Prostate gland (tissue), 2 donors: ENCODE measurements at places on chromosomes 13 and 19.

- no peak overlapping the region for H3K4me3 ChIP-seq
- H3K27ac ChIP-seq, result no peak overlapping the region
- no peaks in the 10 kb centered on the region for H3K36me3 ChIP-seq
- H3K27me3 ChIP-seq, result peaks cover 40% of the 10 kb centered on the region
- no peak for DNase-seq
- no peaks in the 10 kb centered on the region for H3K4me1 ChIP-seq
These were observed 34.5 kb downstream of the SOX1 start for GRCh38 chr13:112101360-112101930.

DNA sequence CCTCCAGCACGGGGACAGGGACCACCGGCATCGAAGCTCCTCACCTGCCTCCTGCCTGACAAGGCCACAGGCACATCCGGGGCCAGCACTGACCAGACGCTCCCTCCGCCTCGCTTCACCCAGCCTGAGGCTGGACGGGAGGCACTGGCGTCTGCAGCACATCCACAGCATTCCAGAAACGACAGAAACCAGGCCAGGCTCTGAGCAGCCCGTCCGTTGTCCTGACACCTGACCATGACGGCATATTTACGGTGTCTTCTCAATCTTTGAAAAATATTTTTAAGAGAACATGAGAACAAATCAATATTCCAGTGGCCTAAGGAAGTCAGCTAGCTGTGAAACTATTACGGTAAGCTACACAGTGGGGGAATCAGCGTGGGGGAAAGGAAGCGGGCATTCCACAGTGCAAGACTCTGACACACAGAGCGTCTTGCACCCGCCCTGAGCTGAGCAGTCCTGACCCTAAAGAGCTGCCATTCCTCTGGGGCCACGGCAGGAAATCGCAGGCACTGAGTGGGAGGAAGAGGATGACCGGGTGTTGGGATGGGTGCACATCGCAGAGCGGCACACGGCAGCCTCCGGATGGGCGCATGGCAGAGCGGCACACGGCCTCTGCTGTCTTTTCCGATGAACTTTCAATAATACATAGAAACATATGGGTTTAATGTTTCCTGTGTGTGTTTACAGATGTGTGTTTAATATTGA is 26.8 kb downstream of the RASA3 start:
- H3K4me1 ChIP-seq, result no peaks in the 10 kb centered on the region
- H3K27ac ChIP-seq, result no peak overlapping the region
- no peak for DNase-seq
- H3K27me3 ChIP-seq, result no peaks in the 10 kb centered on the region
- no peak overlapping the region for H3K4me3 ChIP-seq

- H3K27me3 ChIP-seq, result no peaks in the 10 kb centered on the region
- no peak overlapping the region for H3K4me3 ChIP-seq
- DNase-seq, result no peak
- no peak overlapping the region for H3K27ac ChIP-seq
- no peaks in the 10 kb centered on the region for H3K4me1 ChIP-seq
These were observed 10.5 kb downstream of the SIRT2 start for GRCh38 chr19:38888876-38889275.

- no peaks in the 10 kb centered on the region for H3K4me1 ChIP-seq
- no peak overlapping the region for H3K4me3 ChIP-seq
- DNase-seq, result no peak
- no peak overlapping the region for H3K27ac ChIP-seq
These were observed 843.0 kb upstream of the ATXN8OS start for GRCh38 chr13:69264362-69265334.

- no peaks in the 10 kb centered on the region for H3K27me3 ChIP-seq
- H3K4me3 ChIP-seq, result no peak overlapping the region
- H3K4me1 ChIP-seq, result no peaks in the 10 kb centered on the region
- H3K27ac ChIP-seq, result no peak overlapping the region
- H3K36me3 ChIP-seq, result no peaks in the 10 kb centered on the region
- no peak for DNase-seq
These were observed 49.5 kb upstream of the PCDH17 start for GRCh38 chr13:57582032-57582431.

DNA sequence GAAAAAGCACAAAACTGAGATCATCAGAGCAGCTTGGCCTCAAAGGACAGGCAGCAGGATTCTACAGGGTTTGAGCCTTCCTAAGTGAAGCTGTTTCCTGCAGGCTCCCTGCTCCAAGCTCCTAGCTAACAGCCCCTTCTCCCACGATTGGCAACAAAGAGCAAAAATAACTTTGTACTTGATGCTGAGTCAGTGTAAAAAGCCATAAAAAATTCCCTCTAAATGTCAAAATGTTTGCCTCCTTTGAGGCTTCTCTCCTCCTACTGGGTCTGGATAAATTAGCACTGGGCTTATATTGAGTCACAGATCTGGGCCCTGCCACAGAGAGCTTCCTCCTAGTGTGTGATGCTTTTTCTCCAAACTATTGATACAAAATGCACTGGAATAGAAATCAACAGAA is 153.3 kb downstream of the TNFRSF19 start:
- no peak for DNase-seq
- no peaks in the 10 kb centered on the region for H3K36me3 ChIP-seq
- no peak overlapping the region for H3K4me3 ChIP-seq

GRCh38 chr19:50312967-50313811 is 16.0 kb downstream of the KCNC3 start:
- no peaks in the 10 kb centered on the region for H3K4me1 ChIP-seq
- no peaks in the 10 kb centered on the region for H3K36me3 ChIP-seq
- H3K27ac ChIP-seq, result no peak overlapping the region
- peaks cover 3% of the 10 kb centered on the region for H3K27me3 ChIP-seq
- no peak for DNase-seq

GRCh38 chr13:114102131-114102520 is 30.3 kb downstream of the RASA3 start:
- no peaks in the 10 kb centered on the region for H3K4me1 ChIP-seq
- H3K27ac ChIP-seq, result no peak overlapping the region

DNA sequence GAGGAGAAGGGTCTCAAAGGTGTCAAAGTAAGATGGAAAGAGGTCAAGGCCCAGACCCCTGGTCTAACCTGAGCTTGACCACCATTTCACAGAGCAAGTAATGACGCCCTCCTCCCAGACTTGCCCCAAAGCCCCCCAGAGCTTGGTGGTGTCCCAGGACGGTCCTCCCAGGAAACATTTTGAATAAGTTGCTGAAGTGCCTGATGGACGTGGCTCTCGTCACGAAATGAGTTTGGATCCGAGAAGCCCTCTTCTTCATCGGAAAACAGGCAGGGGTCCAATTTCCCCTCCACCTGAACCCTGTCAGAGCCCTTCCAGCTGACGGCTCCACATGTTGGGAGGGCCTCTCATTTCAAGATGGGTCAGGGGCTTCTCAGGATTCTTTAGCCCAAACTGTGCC is 54.5 kb upstream of the TPM4 start:
- no peaks in the 10 kb centered on the region for H3K4me1 ChIP-seq
- H3K27me3 ChIP-seq, result no peaks in the 10 kb centered on the region
- H3K27ac ChIP-seq, result no peak overlapping the region
- no peak overlapping the region for H3K4me3 ChIP-seq
- DNase-seq, result no peak

- no peak for DNase-seq
- H3K4me1 ChIP-seq, result no peaks in the 10 kb centered on the region
- H3K27ac ChIP-seq, result no peak overlapping the region
- no peaks in the 10 kb centered on the region for H3K36me3 ChIP-seq
- no peaks in the 10 kb centered on the region for H3K27me3 ChIP-seq
These were observed 7.3 kb upstream of the HS6ST3 start for GRCh38 chr13:96082640-96083039.

GRCh38 chr13:39897636-39898035 is 242.2 kb downstream of the COG6 start:
- H3K4me3 ChIP-seq, result no peak overlapping the region
- no peak for DNase-seq
- H3K4me1 ChIP-seq, result no peaks in the 10 kb centered on the region
- H3K27me3 ChIP-seq, result no peaks in the 10 kb centered on the region
- H3K36me3 ChIP-seq, result no peaks in the 10 kb centered on the region
- H3K27ac ChIP-seq, result no peak overlapping the region

DNA sequence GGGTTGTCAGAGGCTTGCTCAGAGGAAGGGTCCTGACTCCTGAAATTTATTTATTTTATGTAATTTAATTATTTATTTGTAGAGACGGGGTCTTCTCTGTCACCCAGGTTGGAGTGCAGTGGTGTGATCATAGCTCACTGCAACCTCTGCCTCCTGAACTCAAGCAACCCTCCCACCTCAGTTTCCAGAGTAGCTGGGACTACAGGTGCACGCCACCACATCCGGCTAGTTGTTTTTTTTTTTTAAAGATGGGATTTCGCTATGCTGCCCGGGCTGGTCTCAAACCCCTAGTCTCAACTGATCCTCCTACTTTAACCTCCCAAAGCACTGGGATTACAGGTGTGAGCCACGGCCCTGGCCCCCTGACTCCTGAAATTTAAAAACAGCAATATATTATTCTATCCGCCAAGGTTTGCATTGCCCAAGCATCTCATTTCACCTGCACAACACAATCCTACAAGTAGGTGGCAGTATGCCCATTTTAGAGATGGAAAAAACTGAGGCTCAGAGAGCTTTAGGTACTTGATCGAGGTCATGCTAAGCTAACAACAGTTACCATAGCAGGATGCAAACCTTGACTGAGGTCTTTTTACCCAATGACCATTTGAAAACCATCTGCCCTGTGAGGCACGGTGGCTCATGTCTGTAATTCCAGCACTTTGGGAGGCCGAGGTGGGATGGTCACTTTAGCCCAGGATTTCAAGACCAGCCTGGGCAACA is 18.1 kb downstream of the ARHGEF18 start:
- no peak overlapping the region for H3K27ac ChIP-seq
- no peaks in the 10 kb centered on the region for H3K27me3 ChIP-seq
- no peak for DNase-seq
- H3K36me3 ChIP-seq, result no peaks in the 10 kb centered on the region

DNA sequence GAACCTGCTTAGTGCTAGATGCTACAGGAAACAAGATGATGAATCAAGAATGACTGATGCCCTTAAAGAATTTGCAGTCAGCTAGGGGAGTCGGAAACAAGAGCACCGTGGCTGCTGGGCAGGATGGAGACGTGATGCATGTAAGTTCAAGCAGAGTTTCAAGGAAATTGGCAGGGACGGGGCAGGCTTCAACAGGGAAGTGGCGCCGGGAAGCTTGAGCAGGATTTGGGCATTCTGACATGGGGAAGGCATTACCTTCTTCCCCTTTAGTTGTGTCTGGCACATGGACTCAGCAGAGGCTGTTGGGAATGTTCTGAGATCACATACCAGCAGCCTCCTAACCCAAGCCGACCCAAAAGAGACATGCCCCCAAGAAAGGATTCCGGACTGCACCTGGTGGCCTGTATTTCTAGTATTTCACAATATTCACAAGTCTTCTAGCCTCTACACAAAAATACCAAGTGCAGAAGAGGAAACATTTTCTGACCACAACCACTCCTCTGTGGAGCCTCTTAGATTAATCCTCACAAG is 138.2 kb downstream of the CRYL1 start:
- no peaks in the 10 kb centered on the region for H3K27me3 ChIP-seq
- DNase-seq, result no peak
- no peak overlapping the region for H3K4me3 ChIP-seq
- no peaks in the 10 kb centered on the region for H3K4me1 ChIP-seq
- no peak overlapping the region for H3K27ac ChIP-seq
- H3K36me3 ChIP-seq, result no peaks in the 10 kb centered on the region

DNA sequence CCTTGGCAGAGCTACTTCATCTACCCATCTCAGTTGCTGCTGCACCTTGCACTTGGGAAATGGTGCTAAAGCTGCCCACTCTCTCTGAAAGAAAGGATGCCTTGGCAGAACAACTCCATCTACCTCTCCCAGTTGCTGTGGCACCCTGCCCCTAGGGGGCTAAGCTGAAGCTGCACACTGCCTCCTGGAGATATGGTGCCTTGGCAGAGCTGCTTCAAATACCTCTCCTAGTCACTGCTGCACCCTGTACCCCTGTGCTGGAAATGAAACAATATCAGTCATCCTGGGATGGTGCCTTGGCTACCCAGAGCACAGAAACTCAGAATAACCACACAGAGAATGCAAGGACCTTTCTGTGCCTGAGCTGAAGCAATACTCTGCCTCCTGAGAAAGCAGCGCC is 615.8 kb downstream of the DIAPH3 start:
- no peaks in the 10 kb centered on the region for H3K36me3 ChIP-seq
- H3K27ac ChIP-seq, result no peak overlapping the region
- H3K27me3 ChIP-seq, result no peaks in the 10 kb centered on the region
- no peak overlapping the region for H3K4me3 ChIP-seq
- H3K4me1 ChIP-seq, result no peaks in the 10 kb centered on the region

GRCh38 chr13:114161644-114162532 is 17.2 kb upstream of the CFAP97D2 start:
- no peak for DNase-seq
- H3K27ac ChIP-seq, result no peak overlapping the region
- no peaks in the 10 kb centered on the region for H3K27me3 ChIP-seq
- no peaks in the 10 kb centered on the region for H3K36me3 ChIP-seq

DNA sequence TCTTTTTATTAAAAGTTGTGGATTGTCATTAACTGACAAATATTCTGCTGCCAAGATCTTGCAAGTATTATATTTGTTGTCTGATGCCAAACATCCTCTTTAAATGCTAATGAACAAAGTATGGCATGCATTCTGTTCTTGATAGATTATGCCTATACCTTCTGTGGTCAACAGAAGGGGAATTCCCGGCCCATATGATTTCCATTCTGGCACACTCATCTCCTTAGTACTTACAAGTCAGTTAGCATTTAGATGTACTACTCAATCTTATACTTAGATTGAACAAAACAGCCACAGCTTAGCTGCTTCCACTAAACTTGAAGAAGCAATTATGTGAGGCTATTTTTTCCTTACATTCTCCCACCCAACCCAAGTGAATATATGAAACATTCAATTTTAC is 246.1 kb upstream of the DACH1 start:
- no peak overlapping the region for H3K27ac ChIP-seq
- no peaks in the 10 kb centered on the region for H3K36me3 ChIP-seq
- no peak overlapping the region for H3K4me3 ChIP-seq
- no peaks in the 10 kb centered on the region for H3K4me1 ChIP-seq
- no peaks in the 10 kb centered on the region for H3K27me3 ChIP-seq

DNA sequence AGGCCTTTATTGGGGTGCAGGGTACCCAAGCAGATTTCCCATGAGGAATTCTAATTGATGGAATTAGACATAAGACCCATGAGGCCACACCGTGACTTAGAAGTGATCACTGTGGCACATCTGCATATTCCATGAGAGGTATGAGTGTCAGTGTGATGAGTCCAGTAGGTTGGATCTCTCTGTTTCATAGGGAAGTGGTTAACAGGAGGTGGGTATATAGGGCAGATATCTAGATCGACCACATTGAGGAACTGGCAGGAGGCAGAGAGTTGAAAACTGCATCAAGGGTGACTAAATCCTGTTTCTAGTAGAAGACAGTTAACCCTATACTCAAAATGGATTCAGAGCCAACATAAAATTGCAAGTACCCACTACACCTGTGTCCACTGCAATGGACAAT is 68.6 kb upstream of the MIR17HG start:
- H3K4me3 ChIP-seq, result no peak overlapping the region
- no peaks in the 10 kb centered on the region for H3K27me3 ChIP-seq
- H3K4me1 ChIP-seq, result no peaks in the 10 kb centered on the region
